Activated CD8-positive, alpha-beta T cell treated with anti-CD3 and anti-CD28 coated beads, Interleukin-2, amount 10 ng/mL, durations not matched to agents 7 days and 5 days (primary cell): ENCODE measurements at places on chromosomes 11 and 22.
A peak's percentile ranks its signal among the peaks of the same experiment; 100 is the strongest.

DNA sequence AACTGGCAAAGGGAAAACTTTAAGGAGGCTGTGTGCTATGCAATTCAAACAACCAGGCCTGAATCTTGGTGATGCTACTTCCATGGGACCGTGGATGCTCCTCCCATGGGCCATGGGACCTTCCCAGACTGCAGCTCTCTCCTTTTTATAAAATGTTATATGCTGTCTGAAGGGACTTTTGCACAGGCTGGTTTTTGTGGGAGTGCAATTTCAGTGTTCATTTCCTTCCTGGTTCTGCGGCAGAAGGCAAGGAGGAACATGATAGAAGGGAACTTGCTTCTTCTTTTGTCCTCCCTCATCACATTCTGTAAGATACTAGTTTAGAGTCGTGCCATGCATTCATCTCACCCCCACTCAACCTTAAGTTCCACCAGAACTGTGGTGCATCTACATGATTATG lies 68.9 kb downstream of the C11orf58 start:
- DNase-seq, result no peak

- DNase-seq, result no peak
Measured at GRCh38 chr11:106415510-106415909, 338.0 kb downstream of the AASDHPPT start.

- peak; percentile 60 for DNase-seq
Measured at GRCh38 chr11:83157594-83158356, 844 bp downstream of the PCF11 start.

DNA sequence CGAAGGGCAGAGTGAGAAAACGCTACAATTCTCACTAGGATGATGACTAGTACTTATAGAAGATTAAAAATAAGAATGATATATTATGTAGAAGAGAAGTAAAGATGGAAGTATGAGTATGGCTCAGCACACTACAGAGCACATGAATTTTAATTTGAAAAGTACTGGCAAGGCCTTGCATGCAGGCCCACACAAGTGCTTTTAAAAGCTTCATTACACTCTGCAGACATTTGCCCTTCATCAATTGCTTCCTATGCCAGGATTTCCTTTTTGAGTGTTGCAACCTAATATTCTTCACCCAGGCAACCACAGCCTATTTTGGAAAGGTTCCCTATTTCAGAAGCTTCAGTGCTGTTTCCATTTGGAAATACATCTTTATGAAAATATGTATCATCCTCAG lies 81.1 kb downstream of the LARGE2 start:
- DNase-seq, result no peak

GRCh38 chr11:91795139-91795887 lies 429.3 kb upstream of the FAT3 start:
- DNase-seq, result no peak
